Vagina (tissue), 2 donors: ENCODE measurements at places on chromosomes 2 and 18. TPM values are rescaled to one million over a fixed set of nuclear protein-coding genes. Genes with fewer than 3 reads are reported as not detected.

DSC3 gene
- 176 TPM for total RNA-seq

MTCL1 gene
- 23.6 TPM for total RNA-seq

DNA sequence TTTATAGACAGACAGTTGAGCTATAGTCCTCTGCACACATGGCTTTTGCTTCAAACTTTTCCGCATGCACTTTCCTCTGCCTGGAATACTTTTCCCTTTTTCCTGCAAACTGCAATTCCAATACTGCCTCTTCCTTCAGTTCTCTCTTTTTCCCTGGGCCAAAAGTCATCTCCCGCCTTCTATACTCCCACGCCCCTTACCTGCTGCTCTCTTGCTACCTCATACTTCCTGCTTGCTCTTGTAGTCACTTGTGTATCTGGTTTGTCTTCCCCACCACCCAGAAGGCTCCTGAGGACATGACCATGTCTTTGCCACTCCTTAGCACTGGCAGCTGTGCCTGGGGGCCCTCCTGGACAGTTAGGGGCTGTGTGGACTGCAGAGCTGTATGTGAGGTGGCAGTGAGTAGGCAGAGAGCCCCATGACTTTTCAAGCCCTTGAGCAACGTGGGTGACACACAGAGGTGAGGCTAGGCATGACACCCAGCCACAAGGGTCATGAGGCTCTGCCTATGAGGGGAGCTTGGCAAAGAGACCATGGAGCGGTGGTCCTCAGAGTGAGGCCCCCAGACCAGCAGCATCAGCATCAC is 23.2 kb downstream of the SPEG start:
- H3K4me3 ChIP-seq: no peak overlapping the region
- H3K27me3 ChIP-seq: no peaks in the 10 kb centered on the region
- no peaks in the 10 kb centered on the region for H3K36me3 ChIP-seq
- no peak for DNase-seq
- H3K27ac ChIP-seq: peak overlapping the region; percentile 78

GRCh38 chr2:205640716-205641115 is 41.6 kb upstream of the NRP2 start:
- no peaks in the 10 kb centered on the region for H3K27me3 ChIP-seq
- no peaks in the 10 kb centered on the region for H3K36me3 ChIP-seq
- H3K4me1 ChIP-seq: no peaks in the 10 kb centered on the region
- no peak overlapping the region for H3K27ac ChIP-seq
- DNase-seq: no peak

DNA sequence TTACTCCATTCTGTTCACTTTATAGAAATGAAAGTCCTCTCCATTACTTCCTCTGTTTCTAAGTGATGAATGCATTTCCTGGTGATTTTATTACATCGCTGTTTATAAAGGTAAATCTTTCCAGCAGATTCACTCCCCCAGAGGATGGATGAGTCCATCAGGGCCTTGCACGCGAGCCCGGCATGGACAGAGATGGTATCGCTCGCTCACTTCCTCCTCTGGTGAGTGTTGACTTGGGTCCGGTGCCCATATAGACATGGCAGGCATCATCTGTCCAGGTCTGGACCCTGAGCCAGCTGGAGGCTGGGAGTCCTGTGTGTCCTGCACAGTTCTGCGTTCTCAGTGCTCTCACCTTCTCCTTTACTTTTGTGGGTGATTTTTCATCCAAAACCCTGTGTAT is 733.6 kb upstream of the SALL3 start:
- H3K4me1 ChIP-seq: peaks cover 10% of the 10 kb centered on the region
- no peaks in the 10 kb centered on the region for H3K36me3 ChIP-seq
- DNase-seq: no peak

DNA sequence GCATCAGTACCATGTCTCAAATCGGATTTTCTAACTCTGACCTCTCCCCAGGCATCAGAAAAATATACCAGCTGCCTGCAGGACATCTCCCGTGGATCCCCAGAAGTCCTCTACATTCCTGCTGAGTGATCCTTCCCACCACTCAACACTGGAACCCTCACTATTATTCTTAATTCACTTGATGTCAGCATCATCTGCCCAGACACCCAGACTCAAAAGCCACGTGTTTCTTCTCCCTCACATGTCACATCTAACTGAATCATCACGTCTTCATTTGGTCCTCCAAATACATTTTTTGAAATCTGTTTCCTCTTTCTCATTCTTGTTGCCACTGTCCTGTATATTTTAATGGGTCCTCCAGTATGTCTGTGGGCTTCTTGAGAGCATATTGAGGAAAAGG is 218.6 kb downstream of the HRH4 start:
- no peaks in the 10 kb centered on the region for H3K27me3 ChIP-seq
- no peaks in the 10 kb centered on the region for H3K4me1 ChIP-seq
- no peak for DNase-seq
- H3K4me3 ChIP-seq: no peak overlapping the region
- no peak overlapping the region for H3K27ac ChIP-seq

DNA sequence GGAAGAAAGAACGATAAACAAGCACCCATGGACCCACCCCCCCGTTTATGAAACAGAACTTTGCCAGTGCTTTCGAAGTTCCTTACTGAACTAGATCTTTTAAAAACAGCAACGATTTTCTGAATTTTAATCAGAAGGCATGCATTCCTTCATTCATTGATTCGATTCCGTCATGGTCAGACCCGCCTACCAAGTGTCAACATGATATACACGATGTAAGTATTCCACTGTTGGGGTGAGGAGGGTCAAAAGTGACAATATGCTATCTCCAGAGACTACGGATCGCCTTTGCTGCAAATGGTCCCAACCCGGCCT is 316 bp upstream of the FMNL2 start:
- no peaks in the 10 kb centered on the region for H3K36me3 ChIP-seq
- H3K4me3 ChIP-seq: peak overlapping the region; percentile 98
- DNase-seq: no peak
- peak overlapping the region; percentile 89 for H3K27ac ChIP-seq

DNA sequence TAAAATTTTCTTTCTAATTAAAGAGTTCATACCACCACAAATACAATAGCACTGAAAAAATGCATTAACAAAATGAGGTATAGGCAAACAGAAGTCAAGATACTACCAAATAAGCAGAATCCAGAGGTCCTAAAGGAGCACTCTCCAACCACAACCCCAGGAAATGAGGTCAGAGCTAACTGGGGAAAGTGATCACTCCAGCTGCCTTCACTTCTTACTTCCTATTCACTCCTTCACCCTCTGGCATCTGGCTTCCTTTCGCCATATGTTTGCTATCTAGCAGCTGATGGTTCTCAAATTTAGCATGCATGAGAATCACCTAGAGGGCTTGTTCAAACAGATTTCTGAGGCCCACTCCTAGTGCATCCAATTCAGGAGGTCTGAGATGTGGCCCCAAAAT is 212.6 kb upstream of the ACVR2A start:
- no peaks in the 10 kb centered on the region for H3K36me3 ChIP-seq
- H3K4me3 ChIP-seq: no peak overlapping the region
- H3K4me1 ChIP-seq: peaks cover 4% of the 10 kb centered on the region
- no peaks in the 10 kb centered on the region for H3K27me3 ChIP-seq
- H3K27ac ChIP-seq: no peak overlapping the region

GRCh38 chr2:111148925-111149324 is 28.2 kb downstream of the BCL2L11 start:
- peaks cover 14% of the 10 kb centered on the region for H3K4me1 ChIP-seq
- no peak for DNase-seq
- H3K4me3 ChIP-seq: no peak overlapping the region

- H3K36me3 ChIP-seq: no peaks in the 10 kb centered on the region
- H3K27ac ChIP-seq: no peak overlapping the region
- no peaks in the 10 kb centered on the region for H3K4me1 ChIP-seq
- no peak overlapping the region for H3K4me3 ChIP-seq
- no peaks in the 10 kb centered on the region for H3K27me3 ChIP-seq
These were observed 396.7 kb upstream of the HS6ST1 start for GRCh38 chr2:128715360-128715759.

DNA sequence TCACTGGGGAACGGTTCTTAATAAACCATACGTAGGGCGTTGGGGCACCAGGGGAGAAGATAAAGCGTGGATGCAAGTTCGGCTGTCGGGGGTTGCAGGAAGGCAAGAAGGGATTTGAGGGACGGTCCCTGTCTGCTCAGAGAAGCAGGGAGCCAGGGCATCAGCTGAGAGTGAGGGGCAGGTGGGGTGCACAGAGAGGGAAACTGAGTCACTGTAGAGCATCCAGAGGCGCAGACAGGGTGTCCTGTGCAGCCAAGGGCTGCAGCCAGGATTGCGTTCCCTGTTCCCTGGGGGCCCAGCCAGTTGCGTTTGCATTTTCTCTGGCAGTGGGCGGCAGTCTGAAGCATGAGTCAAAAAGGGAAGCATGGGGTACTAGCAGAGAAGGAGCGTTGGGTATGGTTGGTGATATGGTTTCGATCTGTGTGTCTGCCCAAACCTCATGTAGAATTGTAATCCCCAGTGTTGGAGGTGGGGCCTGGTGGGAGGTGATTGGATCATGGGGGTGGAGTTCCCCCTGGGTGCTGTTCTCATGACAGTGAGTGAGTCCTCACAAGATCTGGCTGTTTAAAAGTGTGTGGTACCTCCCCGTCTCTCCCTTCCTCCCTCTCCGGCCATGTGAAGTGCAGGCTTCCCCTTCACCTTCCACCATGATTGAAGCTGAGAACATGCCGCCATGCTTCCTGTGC is 202.9 kb downstream of the NDUFA10 start:
- H3K27me3 ChIP-seq: no peaks in the 10 kb centered on the region
- H3K4me1 ChIP-seq: no peaks in the 10 kb centered on the region
- H3K36me3 ChIP-seq: no peaks in the 10 kb centered on the region
